CD4-positive, alpha-beta T cell treated with Interleukin-4 for 4 hours (primary cell): ENCODE measurements at places on chromosomes 4 and X.

DNA sequence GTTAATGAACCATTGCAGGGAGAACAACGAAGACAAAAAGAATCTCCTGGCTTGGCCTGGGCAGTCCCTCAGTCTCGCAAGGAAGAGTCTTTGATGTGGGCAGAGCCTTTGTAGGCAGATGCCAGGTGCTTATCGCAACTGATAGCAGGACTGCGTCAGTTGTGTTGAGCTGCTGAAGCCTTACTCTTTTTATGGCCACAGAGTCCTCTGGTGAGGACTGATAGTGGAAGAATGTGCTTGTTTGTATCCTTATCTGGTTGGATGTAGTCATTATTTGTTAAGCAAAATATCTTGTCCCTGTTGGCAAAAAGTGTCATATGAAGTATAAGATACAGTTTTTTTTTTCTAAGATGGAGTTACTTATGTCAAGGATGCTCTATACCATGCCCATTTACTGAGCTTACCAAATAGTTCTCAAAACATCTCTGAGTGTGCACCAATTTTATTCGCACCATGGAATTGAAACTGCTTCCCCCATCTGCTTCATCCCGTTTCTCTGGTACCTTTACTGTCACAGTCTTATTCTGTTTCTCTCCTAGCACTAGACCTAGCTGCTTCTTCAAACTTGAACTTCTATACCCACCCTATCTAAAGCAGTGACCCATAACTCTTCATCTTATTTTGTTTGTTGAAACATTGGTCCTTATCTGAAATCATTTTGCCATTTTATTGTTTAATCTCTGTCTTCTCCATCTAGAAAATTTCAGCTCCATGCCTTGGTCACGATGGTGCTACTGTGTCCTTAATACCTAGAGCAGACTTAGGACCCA lies 47.0 kb upstream of the SPRY1 start:
- no peak for DNase-seq

GRCh38 chrX:74232859-74233258 lies 71.1 kb upstream of the ZCCHC13 start:
- DNase-seq = no peak

DNA sequence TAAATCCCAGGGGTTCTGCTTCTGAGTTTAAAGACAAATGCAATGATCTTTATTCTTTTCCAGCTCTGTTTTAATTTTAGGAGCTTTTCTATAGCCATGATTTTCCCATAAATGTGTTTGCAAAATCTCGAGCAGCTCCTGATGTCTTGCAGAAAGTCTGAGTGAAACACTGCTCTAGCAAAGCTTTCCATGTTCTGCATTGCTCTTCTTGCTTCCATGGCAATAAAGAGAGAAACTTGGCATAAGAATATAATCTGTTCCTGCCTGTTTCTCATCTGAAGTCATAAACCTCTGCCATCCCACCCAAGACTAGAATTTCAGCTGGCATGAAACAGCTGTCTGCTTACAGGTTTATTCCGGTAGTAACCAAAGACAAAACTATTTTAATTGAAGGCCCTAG lies 254.5 kb downstream of the SPRY1 start:
- no peak for DNase-seq

- no peak for DNase-seq
Observed at GRCh38 chrX:133448512-133449076, 33.3 kb upstream of the GPC4 start.

DNA sequence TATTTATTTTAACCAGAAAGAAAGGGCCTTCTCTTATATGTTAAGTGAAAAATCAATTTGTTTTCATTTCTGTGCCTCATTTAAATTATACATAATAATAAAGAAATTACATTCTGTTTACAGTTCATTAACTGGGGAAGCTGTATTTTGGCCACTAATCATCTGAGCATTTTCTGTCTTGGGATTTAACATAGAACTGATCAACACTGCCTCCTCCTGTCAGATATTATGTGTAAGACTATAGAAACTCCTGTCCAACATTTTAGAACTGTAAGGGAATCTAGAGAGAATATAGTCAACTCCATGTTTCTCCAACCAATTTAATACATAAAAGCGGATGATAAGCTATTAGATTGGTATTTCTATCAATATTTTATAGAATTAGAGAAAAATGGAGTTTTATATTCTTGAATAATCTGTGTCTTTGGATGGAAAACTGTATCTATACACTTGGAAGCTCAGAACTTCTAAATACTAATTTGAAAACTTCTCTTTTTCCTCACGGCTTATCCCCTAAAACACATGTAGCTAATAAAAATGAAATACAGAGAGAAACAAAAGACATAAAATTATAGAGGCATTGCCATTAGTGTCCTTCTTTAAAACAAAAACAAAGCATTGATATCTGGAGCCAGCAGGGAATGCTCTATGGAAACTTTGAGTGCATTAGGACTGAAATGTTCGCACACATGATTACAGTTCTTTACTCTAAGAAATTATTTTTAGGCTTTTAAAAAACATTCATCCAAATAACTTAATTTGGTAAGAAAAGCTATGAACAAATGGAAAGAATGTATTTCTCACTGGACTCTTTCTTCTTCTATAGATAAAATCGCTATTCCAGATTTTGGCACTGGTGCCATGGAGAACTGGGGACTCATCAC lies 33.1 kb downstream of the ENPEP start:
- no peak for DNase-seq

DNA sequence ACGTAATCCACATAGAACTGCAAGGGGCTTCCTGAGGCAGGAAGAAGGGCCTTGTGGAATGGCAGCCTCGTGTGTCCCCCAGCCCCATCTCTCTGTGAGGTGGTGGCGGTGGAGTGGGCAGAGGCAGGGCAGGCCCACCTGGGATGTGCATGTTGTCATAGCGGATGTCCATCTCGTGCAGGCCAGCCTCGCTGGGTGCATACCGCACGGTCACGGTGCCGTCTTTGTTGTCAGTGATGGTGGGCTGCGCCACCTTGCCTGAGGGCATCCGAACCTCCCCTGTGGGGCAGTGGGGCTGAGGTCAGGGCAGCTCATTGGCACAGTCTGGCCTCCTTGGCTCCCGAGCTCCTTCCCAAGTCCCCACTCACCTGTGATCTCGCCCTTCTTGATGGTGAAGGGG lies 20.4 kb downstream of the FLNA start:
- DNase-seq = no peak

GRCh38 chr4:152081024-152081423 lies 320.2 kb upstream of the GATB start:
- no peak for DNase-seq

- DNase-seq = no peak
Observed at GRCh38 chrX:129754056-129755024, 15.6 kb downstream of the XPNPEP2 start.

DNA sequence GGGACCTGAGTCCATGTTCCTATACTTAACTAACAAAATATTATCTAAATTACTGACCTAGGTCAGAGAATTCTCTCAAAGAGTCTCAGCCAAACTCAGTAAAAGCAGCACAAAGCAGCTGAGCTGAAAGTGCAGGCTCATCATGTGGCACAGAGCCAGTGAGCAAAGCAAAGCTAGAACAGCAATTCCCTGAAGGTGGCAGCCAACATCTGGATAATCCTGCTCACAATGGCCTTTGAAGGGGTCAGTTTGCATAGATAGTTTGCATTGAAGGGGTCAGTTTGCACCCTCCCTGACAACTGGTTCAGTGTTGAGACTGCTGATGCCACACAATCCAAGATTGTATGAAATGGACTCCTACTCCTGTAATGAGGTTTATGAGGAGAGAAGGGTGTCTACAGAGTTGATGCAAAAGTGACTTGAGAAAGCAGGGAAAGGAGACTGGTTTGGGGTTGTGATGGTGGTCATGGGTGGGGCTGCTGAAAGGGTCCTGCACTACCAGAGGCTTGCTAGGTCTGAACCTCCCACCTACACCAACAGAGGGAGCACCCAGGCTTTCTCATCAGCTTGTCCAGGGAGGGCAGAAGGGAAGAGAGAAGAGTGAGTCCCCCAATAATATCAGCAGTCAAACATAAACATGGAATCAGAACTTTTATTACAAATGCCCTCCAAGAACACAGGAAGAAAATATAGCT lies 39.7 kb downstream of the TRIM61 start:
- no peak for DNase-seq

DNA sequence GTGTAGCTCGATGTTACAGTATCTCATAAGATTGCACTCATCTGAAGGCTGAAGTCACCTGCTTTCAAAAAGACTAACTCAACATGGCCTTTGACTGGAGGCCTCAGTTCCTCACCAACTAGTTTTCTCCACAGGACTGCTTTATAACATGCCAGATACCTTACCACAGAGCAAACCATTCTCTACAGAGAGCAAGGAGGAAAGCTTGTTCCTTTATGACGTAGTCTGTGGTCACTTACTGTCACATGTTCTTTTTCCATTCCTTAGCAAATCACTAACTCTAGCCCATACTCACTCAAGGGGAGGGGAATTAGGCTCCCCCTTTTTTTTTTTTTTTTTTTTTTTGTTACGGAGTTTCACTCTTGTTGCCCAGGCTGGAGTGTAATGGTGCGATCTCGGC lies 3.2 kb downstream of the THAP9 start:
- DNase-seq = no peak

DNA sequence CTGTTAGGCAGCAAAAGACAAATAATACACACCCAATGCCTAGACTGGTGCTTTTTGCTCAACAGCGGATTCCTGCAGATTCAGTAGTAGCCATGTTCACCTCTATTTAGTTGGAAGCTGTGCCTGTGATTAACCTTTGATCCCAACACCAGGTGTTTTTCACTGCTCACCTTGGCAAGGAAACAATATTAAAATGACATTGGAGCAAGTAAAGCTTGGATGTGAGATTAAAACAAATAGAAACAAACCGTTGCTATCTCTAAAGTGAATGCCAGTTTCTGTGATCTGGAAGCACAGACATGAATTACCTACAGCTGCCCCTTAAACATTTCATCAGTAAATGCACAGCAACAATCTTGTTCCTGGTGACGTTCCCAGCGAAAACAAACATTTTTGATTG lies 35.7 kb downstream of the MAGEB17 start:
- no peak for DNase-seq

DNA sequence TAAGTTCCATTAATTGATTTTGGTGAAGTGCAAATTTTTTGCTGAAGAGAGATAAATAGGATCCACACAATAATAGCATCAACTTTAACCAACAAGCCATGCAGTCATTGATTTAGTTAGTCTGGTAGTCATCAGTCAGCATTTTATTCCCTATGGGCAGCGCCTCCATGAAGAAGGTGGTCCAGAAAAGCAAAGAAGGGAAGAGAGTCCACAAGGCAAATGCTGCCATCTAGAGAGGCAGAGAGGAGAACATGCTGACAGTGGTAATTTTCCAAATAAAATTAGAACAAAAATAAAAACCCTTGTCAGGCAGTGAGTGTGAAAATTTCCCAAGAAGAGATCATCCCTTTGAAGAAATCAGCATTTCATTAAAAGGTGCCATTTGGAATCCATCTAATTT lies 366.7 kb upstream of the FAM241A start:
- no peak for DNase-seq

DNA sequence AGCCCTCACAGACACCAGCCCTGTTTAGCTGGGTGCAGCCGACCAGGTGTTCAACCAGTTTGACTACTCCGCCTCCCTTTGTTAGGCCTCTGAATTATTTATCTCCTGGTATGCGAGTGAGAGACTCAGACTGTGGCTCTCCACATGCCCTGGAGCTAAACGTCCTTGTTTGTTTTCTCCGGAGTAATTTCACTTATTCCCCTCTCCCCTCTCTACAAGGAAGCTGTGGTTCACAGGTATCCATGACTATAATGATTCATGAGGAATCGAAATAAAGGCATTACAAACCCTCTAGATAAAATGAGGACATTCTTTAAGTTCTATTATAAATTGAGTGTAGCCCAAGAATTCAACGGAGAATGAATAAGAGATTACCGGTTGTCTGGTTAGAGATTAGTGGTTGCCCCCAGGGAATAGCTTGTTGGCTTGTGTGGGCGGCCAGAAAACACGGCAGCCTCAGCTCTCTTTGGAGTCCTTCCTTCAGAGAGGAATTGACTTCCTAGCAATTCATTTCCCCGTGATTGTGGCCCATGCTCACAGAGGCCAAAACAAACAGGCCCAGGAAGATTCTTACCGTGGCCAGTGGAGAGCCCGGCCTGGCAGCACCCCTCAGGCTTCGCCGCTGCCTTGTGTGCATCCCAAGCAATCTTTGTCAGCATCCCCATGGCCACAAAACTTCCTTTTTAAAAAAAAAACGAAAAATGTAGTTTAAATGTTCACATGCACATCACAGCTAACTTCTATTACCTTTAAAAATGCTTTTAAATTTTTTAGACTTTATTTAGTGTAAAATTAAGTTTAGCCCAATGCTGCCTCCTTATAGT lies 60.2 kb upstream of the CBR4 start:
- no peak for DNase-seq

DNA sequence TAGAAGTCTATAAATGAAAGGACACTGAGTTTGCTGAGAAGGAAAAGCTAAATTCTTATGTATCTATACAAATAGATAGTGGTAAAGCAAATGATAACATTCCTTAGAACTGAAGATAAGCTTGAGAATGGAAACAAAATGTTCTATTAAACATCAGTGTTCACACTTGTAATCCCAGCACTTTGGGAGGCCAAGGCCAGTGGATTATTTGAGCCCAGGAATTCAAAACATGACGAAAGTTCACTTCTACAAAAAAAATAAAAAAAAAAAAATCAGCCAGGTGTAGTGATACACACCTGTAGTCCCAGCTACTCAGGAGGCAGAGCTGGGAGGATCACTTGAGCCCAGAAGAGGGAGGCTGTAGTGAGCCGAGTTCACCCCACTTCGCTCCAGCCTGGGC lies 199.8 kb downstream of the COMMD8 start:
- DNase-seq = no peak

DNA sequence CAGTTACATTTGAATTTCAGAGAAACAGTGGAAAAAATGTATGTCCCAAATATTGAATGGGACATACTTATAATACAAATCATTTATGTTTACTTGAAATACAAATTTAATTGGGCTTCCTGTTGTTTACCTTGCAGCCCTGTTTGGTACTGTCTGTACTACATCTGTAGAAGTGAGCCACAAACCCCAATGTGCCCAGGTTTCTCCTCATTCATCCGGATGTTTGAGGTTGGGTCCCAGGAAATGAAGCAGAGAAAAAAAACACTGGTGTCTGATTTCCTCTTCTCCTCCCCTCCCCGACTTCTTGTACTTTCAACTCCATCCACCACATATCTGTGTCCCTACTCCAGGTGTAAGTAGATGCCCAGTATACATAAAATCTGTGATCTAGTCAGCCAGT lies 27.1 kb upstream of the SCRG1 start:
- no peak for DNase-seq

- DNase-seq = no peak
Observed at GRCh38 chr4:145554691-145555090, 64.5 kb upstream of the MMAA start.

GRCh38 chrX:44952329-44953027 lies 79.5 kb downstream of the KDM6A start:
- no peak for DNase-seq

- no peak for DNase-seq
Observed at GRCh38 chr4:149211876-149212275, 603.8 kb downstream of the IQCM start.

GRCh38 chr4:80990851-80991250 lies 39.7 kb upstream of the BMP3 start:
- DNase-seq = no peak

DNA sequence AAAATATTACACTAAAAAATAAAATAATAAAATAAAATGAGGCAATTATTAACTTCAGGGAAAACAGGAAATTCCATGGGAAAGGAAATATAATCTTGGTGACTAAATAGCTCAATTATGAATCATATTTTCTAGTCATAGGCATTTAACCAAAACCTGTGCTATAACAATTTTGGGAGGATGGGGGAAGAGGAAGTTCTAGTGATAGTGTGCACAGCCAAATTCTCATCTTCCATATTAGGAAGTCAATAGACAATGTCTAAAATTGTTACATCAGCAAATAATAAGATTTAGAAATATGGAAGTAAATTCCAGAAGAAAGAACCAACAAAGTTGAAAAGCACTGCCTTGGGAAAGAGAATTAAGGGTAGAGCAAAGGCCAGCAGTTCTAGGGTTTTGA lies 2.8 kb downstream of the AWAT2 start:
- DNase-seq = no peak
